ENCODE measurements at places on chromosomes 3 and 15. TPM values are rescaled to one million over a fixed set of nuclear protein-coding genes. Genes with fewer than 3 reads are reported as not detected.

Gene GABRB3
- polyA plus RNA-seq: 2.3 TPM

DNA sequence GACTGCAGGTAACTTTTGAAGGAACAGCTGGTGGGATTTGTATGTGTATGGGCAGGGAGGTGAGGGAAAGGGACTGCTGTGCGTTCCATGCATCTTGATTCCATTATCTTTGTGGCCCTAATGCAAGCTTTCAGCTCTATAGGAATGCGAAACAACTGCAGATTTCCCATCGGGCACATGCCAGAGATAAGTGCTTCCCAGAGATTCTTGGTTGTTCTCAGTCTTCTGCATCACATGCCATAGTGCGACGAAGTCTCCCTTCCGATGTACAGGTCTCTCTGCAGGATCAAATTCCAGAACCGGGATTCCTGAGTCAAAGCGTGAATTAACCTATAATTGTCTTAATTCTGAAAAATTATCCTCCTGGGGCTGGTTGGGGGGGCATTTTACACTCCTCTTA, 72.6 kb upstream of the NSMCE3 start:
- no peak for DNase-seq

Gene COL8A1
- 1.3 TPM for polyA plus RNA-seq

DNA sequence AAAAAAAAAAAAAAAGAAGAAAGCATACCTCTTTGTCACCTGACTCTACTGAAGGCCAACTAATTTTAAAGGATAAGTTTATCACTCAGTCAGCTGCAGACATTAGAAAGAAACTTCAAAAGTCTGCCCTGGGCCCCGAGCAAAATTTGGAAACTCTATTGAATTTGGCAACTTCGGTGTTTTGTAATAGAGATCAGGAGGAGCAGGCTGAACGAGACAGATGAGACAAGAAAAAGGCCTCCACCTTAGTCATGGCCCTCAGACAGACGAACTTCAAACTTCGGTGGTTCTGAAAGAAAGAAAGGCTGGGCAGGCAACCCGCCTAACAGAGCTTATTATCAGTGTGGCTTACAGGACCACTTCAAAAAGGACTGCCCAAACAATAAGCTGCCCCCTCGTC, 18.5 kb downstream of the GLDN start:
- DNase-seq: no peak

Gene CRTC3
- polyA plus RNA-seq: 26.4 TPM

Gene ABHD14A
- polyA plus RNA-seq: 14.7 TPM

DNA sequence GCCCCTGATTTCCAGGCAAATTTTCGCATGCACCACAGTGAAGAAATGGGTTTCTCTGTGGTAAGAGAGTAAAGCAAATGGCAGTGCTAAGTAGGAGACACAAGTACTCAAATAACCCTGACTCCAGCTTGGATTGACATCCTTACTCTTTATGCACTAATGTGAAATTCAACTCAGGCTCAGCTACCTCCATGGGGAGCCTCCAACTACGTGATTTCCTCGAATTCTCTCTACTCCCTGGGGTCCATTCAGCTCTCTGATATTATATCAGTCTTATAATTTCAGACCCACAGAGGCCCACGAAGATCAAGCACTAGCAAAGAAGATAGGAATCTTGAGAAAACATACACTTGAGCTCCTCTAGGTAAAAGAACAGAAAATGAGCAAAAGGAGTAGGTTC, 407.6 kb upstream of the CCDC54 start:
- DNase-seq: no peak

Gene MESP2
- polyA plus RNA-seq: 0.22 TPM

GRCh38 chr3:123653221-123653682, 68.4 kb upstream of the HACD2 start:
- no peak for DNase-seq

- DNase-seq: no peak
Observed at GRCh38 chr3:10286133-10286524, 6.6 kb downstream of the GHRL start.

GRCh38 chr15:39589193-39589814, 8.4 kb downstream of the THBS1 start:
- DNase-seq: no peak

Gene CPN2
- 0.09 TPM for polyA plus RNA-seq

Gene KLHL40
- polyA plus RNA-seq: 206 TPM

GRCh38 chr15:91039996-91040395, 17.6 kb upstream of the VPS33B start:
- no peak for DNase-seq

DNA sequence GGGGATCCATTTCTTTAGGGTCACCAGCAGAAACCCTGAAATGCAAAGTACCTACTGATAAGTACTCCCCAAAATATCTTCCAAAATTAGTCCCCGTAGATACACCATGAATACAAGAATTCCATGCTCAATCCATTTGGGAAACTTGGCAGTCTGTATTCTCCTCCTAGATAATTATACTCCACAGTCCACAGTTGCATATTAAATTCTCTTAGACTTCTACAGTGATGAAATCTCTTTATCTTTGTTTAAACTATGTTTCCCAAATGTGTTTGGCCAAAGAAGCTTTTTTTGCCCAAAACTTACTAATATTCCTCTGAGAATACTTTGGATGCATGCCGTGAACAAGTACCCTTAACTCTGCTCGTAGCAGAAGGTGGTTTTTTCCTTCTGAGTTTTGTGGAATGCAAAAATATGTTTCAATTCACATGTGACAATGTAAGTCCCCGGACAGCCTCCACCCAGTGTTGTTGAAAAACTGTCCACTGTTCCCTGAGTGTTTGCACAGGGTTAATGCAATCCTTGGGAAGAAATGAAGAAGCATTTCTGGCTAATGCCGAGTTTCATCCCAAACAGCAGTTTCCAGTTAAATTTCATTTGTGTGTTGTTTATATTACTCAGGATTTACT, 126.7 kb downstream of the ARNT2 start:
- no peak for DNase-seq
